ENCODE measurements at places on chromosomes 3 and 15.
A peak's percentile ranks its signal among the peaks of the same experiment; 100 is the strongest.

DNA sequence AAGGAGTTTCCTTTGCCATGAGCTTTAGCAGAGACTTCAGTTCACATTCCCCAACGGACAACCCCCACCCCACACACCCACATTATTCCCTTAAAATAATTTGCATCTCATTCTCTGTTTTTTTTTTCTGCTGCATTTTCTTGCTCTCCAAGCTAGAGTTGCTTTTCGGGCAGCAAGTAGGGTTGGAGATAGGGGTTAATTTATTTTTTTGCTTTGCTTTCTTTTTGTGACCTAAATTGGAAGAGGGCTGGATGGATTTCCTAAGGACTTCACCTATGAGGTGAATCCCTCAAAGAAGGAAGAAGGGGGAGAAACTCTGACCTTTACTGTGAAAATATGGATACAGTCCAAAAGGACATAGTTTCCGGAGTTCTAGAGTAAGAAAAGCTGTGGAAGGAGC is 6.6 kb downstream of the SOX2 start:
- no peak for DNase-seq

GRCh38 chr3:38454884-38455638 is 1.4 kb downstream of the ACVR2B start:
- no peak for DNase-seq

- peak; percentile 82 for DNase-seq
Observed at GRCh38 chr3:142279965-142280590, 54.7 kb upstream of the GK5 start.

GRCh38 chr3:175434561-175434960 is 575.4 kb downstream of the NAALADL2 start:
- no peak for DNase-seq

- no peak for DNase-seq
Observed at GRCh38 chr3:16468336-16469098, 45.0 kb downstream of the RFTN1 start.

DNA sequence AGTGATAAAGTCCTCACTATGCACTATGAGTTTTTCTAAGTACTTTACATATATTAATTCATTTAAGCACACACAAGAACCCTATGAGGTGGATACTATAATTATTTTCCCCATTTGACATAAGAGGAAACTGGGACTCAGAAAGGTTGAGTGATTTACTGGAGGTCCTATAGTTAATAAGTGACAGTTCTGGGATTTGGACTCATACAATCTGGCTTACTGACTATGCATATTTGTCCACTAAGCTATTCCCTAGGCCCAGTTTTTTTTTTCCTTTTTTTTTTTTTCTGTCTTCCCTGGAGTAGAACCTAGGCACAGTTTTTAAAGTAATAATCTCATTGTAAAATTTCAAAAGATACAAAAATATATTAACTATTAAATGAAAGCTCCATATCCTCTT is 6.3 kb upstream of the RTP2 start:
- DNase-seq: no peak

DNA sequence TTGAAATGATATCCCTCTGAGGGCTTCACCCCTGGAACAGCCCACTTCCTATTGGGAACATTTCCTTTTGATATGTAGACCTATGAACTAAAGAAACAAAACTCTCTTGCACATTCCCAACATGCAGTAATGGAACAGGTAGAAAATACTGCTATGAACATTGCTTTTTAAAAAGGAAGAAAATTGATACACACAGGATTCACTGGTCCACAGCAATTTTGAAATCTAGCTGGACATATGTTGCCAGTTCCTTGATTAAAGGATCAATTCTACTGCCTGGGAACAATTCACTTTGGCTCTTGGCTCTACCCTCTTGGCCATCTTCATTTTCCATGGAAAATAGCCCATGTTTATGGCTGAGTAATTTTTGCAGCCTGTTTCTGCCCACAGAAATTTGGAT is 74.9 kb upstream of the ZNF280D start:
- DNase-seq: no peak

GRCh38 chr3:26997226-26997625 is 372.0 kb downstream of the NEK10 start:
- DNase-seq: no peak

DNA sequence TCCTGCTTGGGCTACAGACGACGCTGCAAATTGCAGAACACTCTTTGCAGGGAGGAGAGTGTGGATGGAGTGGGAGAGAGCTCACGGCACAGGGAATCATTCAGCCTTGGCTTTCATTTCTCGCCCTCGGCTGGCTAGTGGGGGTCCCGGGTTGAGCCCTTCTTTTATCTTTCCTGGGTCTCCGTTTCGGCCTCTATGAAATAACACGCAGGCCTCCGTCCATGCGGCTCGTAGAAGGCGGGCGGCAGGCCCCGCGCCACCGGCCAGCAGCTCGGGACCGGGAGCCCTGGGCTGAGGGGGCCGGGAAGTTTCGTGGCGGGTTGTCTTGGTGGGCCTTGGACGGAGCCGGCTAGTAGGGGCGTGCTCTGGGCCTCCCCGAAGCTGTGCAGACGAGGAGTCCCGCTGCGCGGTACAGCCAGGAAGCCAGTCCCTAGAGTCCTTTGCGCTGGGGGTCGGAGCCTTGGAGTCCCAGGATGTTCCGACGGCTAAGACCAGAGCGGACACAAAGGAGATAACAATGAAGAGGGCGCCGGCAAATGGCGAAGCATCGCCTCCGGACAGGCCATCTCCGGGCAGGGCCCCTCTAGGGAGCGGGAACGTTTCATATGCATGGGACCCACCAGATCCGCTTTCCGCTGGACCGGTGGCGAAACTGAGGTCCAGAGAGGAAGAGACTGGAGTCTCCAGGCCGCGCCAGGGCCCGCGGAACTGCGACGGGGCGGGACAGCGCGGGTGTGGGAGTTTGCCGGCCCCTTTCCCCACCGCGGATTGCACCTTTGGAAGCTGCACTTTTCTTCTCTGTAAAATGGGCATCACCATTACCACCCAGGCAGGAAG is 4.3 kb downstream of the RNU6-1 start:
- DNase-seq: no peak

DNA sequence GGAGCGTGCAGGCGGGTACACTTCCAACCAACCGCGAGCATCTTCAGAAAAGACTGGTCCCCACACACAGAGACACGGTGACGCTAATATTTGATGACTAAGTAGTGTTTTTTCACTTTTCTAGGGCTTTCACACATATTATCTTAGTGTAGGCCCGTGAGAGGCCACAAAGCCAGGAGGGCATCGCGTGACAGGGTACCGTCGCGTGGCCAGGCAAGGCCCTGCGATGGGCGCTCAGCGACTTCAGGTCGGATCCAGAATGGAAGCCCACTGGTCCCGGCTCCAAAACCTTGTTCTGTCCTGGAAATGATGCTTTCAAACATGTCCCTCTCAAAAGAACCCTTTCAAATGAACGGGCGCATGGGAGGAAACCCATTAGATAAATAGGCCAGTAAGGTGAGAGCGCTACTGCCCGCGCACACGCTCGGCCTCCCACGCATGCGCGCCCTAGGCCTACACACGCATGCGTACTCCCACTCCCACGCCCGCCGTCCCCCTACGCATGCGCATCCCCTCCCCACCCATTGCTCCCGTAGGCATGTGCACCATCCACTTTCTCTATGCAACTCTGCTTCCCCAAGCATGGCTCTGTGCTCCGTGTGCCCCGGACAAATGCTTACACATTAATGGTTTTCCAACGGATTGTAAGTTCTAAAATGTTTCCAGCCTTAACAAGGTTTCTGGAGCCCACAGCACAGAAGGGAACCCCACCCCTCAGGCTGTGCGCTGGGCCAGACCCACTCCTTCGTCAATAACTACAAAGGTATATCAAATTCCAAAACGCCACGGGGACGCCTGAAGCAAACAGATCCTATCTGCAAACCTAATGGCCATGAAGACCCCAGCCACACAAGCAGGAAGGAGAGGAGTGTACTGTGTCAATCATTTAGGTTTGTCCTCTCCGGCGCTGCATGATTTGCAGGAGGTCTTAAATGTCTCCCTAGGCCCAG is 72.1 kb downstream of the OCA2 start:
- no peak for DNase-seq

- no peak for DNase-seq
Observed at GRCh38 chr15:86229936-86230335, 150.3 kb downstream of the AGBL1 start.

GRCh38 chr3:50423543-50423942 is 64.2 kb upstream of the TMEM115 start:
- no peak for DNase-seq

GRCh38 chr3:142912402-142913172 is 23.7 kb upstream of the PCOLCE2 start:
- DNase-seq: no peak

GRCh38 chr15:76898102-76898501 is 7.0 kb downstream of the SCAPER start:
- DNase-seq: no peak

DNA sequence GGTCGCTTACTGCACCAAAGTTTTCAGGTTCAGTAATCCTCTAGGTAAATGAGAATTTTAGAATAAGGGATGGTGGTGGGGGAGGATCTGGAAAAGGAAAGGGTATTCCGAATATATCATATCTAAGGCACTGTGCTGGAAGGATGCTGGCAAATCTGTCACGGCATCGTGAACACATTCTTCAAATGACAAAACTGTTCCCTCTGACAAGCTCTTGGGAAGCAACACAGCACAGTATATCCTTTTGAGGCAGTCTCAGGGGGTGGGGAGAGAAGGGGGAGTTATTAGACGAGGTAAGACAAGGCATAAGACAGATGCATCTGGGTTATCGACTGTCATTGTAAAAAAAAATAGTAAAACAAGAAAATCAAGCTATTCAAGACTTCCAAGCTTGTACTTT is 289.6 kb upstream of the LRRN1 start:
- no peak for DNase-seq

- DNase-seq: no peak
Observed at GRCh38 chr15:56250626-56251025, 6.9 kb upstream of the RFX7 start.

DNA sequence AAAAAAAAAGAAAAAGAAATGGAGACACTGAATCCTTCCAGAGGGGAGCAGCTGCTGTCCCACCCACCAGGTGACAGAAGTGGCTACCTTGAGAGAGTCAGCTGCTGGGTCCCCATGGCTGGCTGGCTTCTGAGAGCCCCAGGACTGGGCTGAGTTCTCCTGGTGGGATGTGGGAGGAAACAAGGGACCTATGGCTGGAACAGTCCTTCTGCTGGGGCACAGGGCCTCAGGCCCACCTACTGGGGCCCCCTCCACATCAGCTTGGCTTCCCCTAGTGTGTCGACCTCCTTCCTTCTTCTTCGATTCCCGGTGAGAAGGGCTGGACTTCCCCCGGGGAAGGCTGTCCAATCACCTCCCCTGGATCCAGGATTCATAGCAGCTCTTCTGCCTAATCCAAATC is 32.3 kb downstream of the PRR20G start:
- DNase-seq: no peak

GRCh38 chr3:106837616-106838015 is 539.6 kb upstream of the CCDC54 start:
- no peak for DNase-seq

- no peak for DNase-seq
Observed at GRCh38 chr3:37116998-37117397, 57.4 kb downstream of the LRRFIP2 start.

DNA sequence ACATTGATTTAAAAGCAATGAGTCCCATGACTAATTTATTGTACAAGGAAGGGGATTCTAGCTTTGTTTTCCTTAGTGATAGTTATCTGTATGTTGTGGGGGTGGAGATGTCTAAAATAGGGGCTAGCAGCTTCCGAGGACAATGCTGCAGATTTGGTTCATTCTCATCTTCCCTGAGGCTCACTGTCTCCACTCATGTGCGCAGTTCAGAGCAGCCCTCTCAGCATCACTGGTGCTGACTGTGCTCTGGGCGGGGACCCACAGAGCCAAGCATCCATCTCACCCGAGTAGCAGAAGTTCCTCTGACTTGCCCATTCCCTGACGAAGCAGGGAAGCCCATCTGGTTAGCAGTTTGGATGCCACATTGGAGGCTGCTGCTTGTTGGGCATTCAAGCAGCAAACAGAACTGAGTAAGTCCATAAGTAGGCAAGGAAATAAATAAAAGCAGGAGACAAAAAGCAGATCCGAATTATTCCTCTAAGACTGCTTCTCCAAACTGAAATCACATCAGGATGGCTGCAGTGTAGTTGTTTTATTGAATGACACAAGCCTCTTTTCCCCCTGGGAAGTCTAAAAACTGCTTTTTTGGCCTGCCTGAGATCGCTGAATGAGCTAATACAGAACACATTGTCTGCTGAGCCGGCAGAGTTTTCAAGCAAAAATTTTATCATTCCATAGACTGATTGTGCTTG is 27.5 kb downstream of the RARB start:
- DNase-seq: peak; percentile 34

DNA sequence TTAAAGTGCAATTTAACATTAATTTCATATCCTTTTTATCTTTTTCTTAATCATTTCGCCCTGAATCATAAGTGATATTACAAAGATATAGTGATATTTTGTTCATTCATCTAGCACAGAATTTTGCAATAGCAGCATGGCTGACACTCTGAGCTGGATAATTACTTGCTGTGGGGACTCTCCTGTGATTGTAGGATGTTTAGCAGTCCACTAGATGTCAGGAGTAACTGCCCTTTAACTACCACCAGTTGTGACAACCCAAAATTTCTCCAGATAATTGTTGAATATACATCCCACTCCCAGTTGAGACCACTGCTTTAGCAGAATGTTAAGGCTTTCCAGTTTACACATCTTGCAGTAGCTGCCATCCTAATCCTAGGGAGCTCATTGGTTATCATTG is 196.8 kb upstream of the MBNL1 start:
- peak; percentile 59 for DNase-seq

DNA sequence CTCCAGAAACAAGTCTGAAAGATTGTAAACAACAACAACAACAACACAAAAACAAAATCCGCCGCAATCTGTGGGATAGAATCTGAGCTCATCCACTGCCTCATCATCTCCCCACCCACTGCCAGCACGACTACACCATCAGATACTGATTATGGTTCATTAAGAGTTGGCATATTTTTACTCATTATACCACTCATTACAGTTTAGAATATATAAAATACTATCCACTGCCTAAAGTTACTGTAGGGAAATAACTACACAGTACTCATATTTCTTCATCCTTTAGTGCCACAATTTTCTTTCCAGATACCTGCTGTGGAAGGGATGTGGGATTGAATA is 152.5 kb upstream of the PEX5L start:
- no peak for DNase-seq

DNA sequence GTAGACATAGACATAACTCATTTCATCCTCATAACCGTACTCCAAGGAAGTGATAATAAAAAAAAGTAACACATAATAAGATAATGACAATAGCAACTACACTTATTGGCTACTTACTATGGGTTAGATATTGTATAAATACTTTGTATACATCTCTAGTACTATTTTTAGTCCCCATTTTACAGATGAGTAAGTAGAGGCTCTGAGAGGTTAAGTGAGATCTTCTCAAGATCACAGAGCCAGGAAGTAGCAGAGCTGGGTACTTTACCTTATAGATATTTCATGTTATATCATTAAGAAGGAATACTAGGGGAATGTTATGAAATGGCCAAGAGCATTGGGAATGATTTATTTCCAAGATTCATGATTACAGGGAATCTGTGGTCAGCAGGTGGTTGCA is 49.4 kb upstream of the ADAMTSL3 start:
- no peak for DNase-seq

GRCh38 chr15:65646486-65646885 is 24.7 kb downstream of the SLC24A1 start:
- DNase-seq: no peak

- no peak for DNase-seq
Observed at GRCh38 chr3:33071946-33072345, 25.0 kb downstream of the GLB1 start.

Measured in fibroblast of the conjunctiva (primary cell).